ENCODE measurements at places on chromosomes 12 and 14. TPM values are rescaled to one million over a fixed set of nuclear protein-coding genes. Genes with fewer than 3 reads are reported as not detected.

MGAT4C gene
- 0.04 TPM for total RNA-seq

PNP gene
- total RNA-seq: 23.0 TPM

HAL gene
- total RNA-seq: 128 TPM

SYCP3 gene
- total RNA-seq: not detected

KRT3 gene
- total RNA-seq: not detected

ART4 gene
- total RNA-seq: not detected

BMAL2 gene
- total RNA-seq: 11.6 TPM

AQP6 gene
- total RNA-seq: not detected

ABCC9 gene
- 9.6 TPM for total RNA-seq

AMHR2 gene
- total RNA-seq: not detected

ULK1 gene
- total RNA-seq: 42.8 TPM

A2M gene
- 123 TPM for total RNA-seq

Data from lower leg skin (tissue), 4 donors.